Activated naive CD4-positive, alpha-beta T cell (primary cell): ENCODE measurements at places on chromosomes 1 and 21.

DNA sequence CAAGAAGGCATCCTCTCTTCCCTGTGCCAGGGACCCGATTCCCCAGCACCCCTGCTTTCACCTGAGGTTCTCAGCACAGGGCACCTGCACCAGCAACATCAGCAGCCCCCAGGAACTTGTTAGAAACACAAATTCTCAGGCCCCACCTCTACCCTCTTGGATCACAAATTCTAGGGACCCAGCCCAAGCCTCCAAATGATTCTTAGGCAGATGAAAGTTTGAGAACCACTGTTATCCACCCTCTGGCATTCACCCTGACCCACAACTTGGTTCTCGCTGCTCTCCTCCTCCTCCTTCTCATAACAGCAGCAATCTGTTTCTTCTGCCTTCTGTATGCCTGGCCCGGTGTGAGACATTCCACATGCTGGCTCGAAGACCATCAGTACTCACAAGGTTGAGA, 60.3 kb upstream of the HIVEP3 start:
- DNase-seq: no peak

GRCh38 chr1:228293393-228293792, 85.5 kb downstream of the OBSCN start:
- no peak for DNase-seq

DNA sequence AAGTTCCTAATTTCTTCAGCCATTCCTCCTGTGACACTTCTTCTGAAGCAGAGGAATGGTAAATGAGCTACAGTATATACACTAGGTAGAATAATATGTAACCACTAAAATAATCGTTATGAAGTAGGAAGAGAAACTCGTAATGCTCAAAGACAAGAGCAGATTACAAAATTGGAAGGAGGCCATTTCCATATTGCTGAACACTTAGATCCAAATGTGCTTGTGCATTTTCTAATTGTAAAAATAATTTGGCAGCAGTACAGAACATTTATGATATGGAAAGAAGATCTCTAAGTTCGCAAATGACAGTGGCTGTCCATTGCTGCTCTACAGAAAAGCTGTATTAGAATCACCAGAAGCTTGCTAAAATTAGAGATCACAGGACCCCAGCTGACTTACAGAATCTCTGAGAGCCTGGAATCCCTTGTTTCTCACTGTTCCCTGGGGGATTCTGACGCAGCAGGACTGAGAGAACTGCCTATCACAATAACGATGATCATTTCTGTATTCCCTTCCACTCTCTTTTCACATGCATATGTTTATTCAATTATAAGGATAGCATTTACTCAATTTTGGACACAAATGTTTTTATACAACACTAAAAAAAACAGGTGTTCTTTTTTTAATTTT, 242.1 kb downstream of the OMA1 start:
- DNase-seq: no peak

- DNase-seq: no peak
These were observed 31.6 kb downstream of the PYHIN1 start for GRCh38 chr1:158962983-158963382.

DNA sequence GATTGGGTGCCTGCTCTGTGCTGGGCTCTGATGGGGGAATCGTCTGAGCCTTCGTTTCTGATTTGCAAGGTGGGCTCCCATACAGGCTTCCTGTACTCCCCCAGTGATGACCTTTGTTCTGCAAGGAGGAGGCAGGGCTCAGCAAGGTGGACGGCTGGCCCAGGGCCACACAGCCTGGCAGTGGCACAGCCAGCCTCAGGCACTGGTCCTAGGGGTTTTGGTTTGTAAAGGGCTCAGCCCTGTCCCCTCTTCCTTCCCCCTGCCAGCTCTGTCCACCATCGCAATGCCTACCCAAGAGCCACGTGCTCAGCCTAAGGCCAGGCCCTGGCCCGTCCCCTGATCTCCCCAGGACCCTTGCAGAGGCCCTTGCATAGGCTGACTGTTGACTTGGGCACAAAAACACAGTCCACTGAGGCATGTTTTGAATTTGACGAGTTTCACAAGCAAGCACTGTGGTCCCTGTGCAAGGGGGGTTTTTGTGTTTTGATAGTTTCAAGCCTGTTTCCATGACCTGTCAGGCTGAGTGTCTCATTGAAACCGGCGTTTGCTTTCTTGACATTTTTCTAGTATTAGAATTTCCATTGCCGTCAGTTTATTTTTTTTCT, 39.5 kb upstream of the TNFRSF1B start:
- no peak for DNase-seq

- DNase-seq: no peak
These were observed 176.1 kb upstream of the TMEM51 start for GRCh38 chr1:14977338-14977931.

GRCh38 chr1:29527314-29528004, 291.1 kb downstream of the PTPRU start:
- DNase-seq: no peak

- no peak for DNase-seq
These were observed 161.2 kb upstream of the C1orf87 start for GRCh38 chr1:60234776-60235175.
